ENCODE measurements at places on chromosomes 6 and 20.

DNA sequence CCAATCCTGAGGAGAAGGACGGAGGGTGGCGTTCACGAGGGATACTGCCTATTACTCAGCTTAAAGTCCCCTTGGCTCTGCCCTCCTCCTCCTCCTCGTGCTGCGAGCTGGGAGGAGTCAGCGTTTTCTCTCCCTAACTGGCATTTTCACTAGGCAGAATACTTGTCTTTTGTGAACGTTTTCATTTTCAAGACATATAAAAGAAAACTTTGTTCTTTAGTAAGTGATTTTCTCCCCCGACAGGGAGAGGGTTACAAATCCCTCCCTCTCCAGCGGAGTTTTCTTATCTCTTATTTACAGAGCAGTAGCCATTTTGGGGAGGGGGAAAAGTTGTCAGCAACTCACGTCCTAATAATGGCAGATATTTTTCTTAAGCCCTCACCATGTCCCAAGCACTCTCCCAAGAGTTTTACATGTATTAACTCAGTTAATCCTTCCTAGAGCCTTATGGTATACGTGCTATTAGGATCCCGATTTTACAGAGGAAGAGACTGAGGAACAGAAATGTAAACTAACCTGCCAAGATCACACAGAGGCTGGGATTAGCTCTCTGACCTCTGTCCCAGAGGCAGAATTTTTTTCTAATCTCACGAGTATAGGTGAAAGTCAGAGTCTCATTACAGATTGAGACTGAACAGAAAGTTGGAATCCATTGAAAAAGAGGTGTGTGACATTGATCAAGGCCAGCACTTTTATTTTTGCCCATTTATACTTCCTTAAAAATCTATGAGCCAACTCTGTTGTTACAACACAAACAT, 30.0 kb upstream of the ZNF217 start:
- DNase-seq: peak; percentile 16

DNA sequence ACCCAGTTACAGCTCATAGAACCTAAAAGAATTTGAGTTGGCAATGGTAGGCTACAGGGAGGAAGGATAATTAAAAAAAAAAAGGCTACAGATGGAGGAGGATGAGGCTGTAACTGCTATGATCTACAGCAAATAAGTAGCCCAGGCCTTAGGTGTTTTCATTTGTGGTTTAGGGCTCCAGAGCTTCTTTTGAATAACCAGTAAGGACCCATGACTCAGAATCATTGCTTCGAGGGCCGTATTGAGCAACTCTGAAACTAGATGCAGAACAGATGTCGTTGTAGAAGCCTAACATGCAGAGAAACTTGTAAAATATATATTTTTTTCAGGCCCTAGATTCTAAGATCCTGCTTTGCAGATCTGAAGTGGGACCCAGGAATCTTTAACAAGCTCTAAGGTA, 19.0 kb upstream of the ASIP start:
- DNase-seq: no peak

DNA sequence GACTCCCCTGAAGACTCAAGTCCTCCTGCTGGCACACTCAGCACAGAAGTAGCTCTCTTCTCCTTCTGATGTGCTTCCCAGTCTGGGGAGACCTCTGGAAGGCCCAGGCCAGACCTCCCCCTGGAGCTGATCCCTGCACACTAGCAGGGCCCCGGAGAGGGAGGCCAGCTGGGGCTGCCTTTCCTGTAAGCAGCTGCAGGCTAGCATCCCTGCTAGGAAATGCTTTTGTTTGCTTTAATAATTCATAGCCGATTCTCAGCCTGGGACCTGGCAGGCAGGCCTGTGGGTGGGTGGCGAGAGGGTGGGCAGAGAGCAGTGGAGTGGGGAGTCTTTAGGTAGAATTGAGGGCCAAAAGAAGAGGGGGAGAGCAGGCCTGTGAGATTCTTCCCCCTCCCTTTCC, 5.2 kb downstream of the EBF4 start:
- DNase-seq: no peak

GRCh38 chr20:21050710-21051109, 55.4 kb downstream of the LINC00237 start:
- no peak for DNase-seq

DNA sequence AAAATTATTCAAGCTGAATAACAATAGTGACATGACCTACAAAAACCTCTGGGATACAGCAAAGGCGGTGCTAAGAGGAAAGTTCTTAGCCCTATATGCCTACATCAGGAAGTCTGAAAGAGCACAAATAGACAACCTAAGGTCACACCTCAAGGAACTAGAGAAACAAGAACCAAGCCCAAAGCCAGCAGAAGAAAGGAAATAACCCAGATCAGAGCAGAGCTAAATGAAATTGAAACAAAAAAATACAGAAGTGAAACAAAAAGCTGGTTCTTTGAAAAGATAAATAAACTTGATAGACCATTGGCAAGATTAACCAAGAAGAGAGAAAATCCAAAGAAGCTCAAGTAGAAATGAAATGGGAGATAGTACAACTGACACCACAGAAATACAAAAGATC, 47.6 kb upstream of the NOTCH4 start:
- DNase-seq: no peak

All from activated T-helper 1 cell treated with anti-CD3 and anti-CD28 coated beads, Interleukin-2, amount 50 U/mL, for 16 hours (primary cell).